Erythroblast (primary cell): ENCODE measurements at places on chromosomes 7 and 10.

DNA sequence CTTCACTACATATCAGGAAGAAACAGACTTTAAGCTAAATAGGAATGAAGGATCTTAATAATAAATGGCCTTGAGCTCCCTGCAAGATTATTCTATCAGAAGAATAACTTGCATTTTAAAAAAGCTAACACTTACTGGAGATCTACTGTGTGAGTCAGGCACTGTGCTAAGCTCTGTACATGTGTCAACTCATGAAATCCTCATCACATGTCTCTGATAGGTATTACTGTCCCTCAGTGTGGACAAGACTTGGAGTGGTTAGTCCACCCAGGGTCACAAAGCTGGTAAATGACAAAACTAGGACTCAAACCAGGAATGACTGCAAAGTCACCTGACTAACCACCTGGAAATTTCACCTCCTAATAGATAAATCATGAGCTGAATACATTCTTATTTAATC, 57.1 kb upstream of the KCTD7 start:
- DNase-seq, result no peak

DNA sequence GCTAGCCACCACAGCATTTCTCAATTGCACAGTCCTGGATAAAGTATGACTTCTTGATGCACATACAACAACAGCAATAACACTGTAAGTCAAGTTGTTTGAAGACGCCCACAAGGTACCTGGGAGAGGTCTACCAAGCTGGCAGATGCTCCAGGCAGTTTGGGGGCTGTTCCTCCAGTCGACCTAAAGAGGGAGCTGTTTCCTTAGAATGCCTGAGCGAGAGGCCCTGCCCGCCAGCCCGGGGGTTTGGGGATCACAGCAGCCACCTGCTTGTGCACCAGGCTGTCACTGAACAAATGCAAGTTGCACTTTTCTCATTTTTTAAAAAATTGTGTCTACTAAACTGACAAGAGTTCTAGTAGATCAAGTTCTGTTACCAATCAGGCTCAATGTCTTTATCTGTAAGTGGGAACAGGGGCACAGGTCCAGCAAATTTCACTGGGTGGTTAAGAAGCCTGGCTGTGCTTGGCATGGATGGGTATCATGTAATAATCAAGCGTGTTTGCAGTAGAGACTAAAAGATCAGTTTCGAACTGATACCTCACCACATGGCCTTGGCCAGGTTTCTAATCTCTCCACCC, 193.8 kb upstream of the ADO start:
- peak; percentile 41 for DNase-seq

GRCh38 chr7:96739167-96739566, 29.5 kb upstream of the SEM1 start:
- no peak for DNase-seq

DNA sequence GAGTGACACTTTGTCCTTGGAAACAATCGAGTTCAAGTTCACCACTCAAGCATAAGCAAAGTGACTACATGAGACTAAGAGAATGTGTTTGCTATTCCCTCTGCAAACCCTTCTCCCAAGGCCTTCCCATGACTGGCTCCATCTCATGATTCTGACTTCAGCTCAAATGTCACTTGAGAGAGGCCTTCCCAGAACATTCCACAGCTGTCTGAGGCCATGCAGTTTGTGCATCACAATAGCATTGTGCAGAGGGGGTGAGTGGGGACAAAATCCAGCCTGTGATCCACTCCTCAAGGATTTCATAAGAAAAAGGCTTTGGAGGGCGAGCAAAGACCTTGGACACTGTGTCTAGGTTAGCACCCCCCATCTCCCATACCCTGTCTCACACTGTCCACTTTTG, 6.9 kb upstream of the LRMDA start:
- DNase-seq, result no peak

DNA sequence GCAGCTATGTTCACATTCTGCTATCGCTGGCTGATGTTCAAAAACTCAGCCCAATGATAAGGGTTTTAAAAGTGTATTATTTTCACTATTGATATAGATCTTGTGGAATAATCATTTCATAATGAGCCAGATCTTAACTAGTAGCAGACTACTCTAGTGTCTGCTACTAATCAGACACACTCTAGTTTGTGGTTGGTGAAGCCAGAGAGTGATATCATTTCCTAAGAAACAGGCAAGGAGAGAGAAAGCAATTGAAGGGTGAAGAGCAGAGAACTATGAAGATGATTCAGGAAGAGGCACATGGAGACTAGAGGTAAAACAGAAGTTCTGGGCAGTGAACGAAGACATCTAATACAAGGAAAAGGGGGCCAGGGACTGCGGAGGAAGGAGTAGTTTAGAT, 58.2 kb upstream of the BET1 start:
- no peak for DNase-seq

GRCh38 chr7:64628192-64628591, 37.7 kb upstream of the ZNF107 start:
- no peak for DNase-seq

- DNase-seq, result no peak
These were observed 86.2 kb upstream of the PPIF start for GRCh38 chr10:79260811-79261740.

- no peak for DNase-seq
These were observed 55.5 kb upstream of the SLC35G1 start for GRCh38 chr10:93838278-93838677.

DNA sequence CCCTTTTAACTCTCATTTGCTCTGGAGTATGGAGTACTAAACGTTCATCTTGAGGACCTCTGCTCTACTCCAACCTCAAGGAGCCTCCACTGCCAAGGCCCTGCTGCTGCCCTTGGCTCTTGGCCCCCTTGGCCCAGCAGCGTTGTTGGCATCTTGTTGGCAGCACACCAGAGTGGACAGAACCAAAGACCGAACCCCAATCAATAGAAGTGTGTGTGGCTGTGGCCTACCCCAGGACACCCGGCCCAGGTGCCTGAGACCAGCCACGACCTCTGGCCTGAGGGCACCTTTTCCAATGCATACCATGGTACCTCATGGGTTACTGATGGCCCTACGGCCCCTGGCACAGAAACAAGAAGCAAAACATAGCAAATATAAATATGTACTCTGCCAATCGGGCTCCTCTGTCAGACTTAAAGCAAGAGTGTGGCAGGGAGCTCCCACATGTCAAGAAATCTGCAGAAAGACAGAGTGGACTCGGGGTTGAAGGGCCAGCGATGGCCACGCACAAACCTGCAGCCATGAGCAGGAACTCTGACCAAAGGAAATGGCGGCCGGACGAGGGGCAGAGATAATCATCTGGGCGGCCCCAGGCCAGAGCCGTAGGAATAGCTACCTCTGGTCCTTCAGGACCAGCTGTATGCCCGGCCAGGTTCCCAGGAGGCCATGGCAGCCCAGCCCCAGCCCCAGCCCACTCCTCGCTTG, 2.9 kb downstream of the NPC1L1 start:
- no peak for DNase-seq

- DNase-seq, result no peak
These were observed 10.4 kb upstream of the SORCS3 start for GRCh38 chr10:104630731-104631130.

DNA sequence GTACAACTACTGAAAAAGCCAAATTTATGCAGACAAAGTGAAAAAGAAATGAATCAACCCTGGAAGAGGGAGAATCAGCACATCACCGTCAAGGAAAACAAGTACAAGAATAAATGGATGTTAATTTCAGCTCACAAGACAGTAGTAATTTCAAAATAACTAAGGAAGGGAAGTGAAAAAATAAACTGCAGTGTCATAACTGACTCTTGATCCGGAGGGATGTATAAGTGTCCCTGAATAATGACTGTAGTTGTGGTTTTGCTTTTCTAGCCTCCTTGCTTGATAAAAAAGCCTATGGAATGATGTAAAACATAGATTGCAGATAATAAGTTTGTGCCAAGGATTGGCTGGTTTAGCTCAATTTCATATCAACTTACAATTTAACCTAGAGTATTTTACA, 721.1 kb upstream of the C7orf33 start:
- no peak for DNase-seq

DNA sequence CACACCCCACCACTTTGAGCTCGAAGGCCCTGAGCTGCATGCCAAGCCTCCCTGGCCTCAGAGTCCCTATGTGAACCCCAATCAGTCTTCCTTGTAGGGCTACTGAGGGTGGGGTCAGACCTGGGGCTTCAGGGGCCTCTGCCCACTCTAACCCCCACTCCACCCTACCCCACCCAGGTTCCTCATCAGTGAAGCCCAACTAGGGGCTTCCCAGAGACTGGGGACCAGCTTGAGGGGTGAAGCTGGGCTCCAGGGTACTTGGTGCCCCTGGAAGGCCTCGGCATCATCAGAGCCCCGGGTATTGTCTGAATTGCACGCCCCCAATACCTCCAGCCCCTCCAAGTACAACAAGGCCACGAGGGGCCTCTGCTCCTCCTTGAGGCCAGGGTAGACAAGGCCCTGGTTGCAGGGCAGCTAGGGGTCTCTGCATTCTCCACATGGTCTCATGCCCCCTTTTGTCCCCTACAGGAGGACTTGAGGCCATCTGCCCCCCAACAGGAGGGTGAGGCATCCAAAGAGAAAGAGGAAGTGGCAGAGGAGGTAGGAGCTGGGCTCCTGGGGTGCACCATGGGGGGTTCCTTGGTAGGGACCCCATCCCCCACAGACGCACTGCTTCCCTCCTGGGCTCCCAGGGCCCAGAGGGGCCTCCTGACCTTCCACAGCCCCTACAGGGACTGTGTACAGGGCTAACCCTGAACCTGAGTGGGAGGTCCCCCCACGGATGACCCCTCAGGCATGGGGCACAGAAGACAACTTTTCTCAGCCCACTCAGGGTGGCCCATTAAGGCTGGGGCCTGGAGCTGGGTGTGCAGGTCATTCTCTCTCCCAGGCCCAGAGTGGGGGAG, 4.0 kb downstream of the SNCG start:
- no peak for DNase-seq

GRCh38 chr10:70283445-70284399, at the start of gene NPFFR1:
TSS of gene NPFFR1 (minus strand) at chr10:70284004. CDS start at chr10:70283676, 328 bp downstream.
- no peak for DNase-seq

- no peak for DNase-seq
These were observed 330.0 kb upstream of the GLI3 start for GRCh38 chr7:42567051-42567450.

- DNase-seq, result peak; percentile 74
These were observed 134.4 kb downstream of the ITGA8 start for GRCh38 chr10:15585303-15585715.

- DNase-seq, result no peak
These were observed 18.1 kb upstream of the FAM53B start for GRCh38 chr10:124762281-124762680.

GRCh38 chr10:95350219-95350829, 59.5 kb upstream of the PDLIM1 start:
- DNase-seq, result no peak

GRCh38 chr7:147903536-147904218, 686.9 kb upstream of the C7orf33 start:
- DNase-seq, result no peak

- no peak for DNase-seq
These were observed 90.3 kb downstream of the CPEB3 start for GRCh38 chr10:92200564-92200963.

DNA sequence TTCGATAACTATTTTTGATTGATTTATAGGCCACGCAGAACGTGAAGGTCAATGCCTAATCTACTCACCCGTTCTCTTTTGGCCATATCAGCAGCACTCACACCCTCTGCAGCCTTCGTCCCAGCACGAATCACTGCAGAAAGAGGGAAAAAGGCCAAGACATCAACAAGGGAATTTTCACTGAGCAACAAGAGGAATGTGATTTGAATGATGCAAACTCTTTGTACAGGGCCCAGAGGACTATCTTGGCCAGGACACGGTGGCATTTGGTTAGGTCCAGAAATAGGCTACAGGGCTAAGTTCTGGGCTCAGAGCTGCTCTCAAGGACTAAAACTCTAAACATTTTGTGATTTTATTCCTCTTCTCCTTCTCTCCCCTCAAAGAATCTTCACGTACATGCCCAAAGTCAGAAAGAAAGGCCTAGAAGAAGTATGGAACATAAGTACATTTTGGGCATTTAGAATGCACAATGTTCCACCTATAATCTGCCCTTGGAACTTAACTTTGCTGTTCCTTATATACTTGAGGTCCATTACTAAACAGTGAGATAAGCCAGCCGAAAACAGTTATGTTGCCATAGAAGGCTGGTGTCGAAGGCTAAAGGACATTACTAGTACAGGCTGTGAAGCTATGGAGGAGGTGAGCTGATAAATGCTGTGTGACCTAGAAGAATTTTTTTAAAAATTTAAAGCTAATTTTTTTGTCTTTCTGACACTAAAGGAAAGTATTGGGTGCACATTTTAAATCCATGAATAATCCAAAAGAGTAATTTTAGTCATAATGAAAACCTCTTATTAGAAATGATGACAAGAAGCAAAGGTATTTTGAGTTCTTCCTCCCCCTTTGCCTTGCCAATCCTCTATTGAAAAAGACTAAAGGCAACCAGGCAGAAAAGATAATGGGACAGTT, 20.0 kb downstream of the RBM28 start:
- no peak for DNase-seq

- no peak for DNase-seq
These were observed 80.8 kb downstream of the CYP26A1 start for GRCh38 chr10:93154531-93154930.
